Retinal pigment epithelial cell (primary cell): ENCODE measurements at places on chromosomes 4 and X.
A peak's percentile ranks its signal among the peaks of the same experiment; 100 is the strongest.

GRCh38 chrX:40539214-40540142 lies 41.3 kb upstream of the ATP6AP2 start:
- no peak for DNase-seq

GRCh38 chr4:153143527-153144348 lies 60.5 kb upstream of the TRIM2 start:
- peak; percentile 59 for DNase-seq

GRCh38 chr4:183337833-183338232 lies 15.6 kb upstream of the CLDN24 start:
- DNase-seq = no peak

GRCh38 chr4:76784237-76784636 lies 113.7 kb downstream of the SOWAHB start:
- DNase-seq = no peak

GRCh38 chr4:133150486-133151340 lies 1.6 kb downstream of the PCDH10 start:
- no peak for DNase-seq

DNA sequence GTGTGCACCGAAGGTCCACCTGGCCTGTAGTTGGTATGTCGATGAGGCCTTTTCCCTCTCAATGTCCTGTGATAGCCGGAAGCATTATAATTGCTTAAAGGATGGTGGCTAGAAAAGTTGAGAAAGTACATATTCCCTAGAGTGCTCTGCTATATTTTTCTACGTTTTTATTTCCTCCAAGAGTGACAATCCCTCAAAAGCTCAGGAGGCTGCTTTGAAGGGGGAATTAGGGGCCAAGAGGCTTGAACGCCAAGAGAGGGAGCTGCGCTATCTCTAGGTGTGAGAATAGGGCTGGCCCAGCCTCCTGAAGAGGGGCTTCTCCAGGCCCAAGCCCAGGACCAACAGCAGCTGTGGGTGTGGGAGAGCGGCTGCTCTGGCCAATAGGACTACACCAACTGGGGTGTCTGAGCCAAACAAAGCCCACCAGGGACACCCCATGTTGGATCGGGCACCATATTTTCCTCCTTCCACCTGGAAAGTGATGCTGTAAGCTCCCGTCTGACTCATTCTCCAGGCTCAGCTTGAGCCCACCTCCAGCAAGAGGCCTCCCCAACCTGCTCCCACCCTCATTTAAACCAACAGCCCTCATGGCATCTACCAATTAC lies 124.0 kb downstream of the IRF2 start:
- DNase-seq = no peak
